Vagina (tissue), 2 donors: ENCODE measurements at places on chromosomes 1 and 21.
A peak's percentile ranks its signal among the peaks of the same experiment; 100 is the strongest.

DNA sequence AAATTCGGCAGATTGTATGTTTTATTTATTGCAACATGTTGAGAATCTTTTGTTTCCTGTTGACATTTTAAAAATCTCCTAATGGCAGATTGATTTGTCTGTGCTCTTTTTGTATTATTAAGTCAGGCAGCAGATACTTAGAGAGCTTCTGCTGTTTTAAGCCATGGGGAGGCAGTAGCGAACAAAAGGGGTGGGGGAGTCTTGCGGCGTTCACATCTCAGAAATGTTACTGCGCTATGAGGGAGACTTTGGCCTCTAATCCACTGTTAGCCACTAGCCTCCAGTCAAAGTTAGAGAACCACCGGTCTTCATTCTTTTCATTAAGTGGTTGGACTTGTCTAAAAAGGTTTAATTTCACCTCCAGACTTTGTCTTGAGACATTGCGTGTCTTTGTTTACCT, 93.6 kb downstream of the DYRK1A start:
- no peak for DNase-seq

DNA sequence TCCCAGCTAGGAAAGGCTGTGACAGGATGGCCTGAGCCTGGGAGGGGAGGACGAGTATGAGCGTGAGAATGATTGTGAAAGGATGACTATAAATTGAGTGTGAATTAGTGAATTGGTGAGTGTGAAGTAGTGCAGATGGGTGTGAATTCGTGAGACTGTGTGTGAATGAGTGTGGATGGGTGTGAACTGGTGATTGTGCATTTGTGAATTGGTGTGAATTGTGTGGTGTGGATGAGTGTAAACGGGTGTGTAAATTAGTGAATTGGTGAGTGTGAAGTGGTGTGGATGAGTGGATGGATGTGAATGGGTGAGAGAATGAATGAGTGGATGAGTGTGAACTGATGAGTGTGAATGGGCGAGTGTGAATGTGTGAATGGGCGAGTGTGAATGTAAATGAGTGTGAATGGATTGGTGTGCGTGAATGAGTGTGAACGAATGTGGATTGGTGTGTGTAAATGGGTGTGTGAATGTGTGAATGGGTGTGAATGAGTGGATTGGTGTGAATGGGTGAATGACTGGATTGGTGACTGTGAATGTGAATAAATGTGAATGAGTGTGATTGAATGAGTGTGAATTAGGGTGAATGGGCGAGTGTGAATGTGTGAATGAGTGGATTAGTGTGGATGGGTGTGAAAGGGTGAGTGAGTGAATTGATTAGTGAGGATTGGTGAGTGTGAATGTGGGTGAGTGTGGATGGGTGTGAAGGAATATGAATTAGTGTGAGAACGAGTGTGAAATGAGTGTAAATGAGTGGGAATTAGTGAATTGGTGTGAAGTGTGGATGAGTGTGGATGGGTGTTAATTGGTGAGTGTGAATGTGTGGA, 7.7 kb upstream of the MXRA8 start:
- DNase-seq: no peak

DNA sequence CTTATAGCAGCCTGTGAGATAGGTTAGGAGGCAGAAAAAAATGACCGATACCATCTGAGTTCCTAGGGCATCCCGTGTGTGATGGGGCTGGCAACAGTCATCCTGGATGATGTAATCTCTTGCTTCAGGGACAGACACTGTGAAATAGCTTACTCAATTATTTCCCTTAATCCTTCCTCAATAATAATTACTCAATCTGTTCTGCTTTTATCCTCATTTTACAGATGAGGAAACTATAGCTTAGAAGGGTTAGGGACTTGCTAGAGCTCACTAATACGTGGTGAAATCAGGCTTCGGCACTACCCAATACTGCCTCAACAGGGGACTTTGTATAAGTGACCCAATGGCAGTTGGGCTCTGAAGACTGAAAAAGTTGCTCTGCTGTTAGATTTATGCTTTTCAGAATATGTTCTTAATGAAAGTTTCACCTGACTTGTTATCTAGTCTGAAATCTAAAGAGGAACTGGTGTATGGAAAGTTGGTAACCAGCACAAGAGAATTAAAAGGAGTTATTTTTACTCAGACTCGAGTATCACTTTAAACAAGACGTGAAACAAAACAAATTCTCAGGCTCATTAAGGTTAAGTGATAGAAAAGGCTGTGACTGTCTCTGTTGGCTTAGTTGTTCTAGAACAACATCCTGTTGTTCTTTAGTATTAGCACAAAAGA, 14.4 kb downstream of the CD55 start:
- no peak for DNase-seq

- no peak for DNase-seq
Measured at GRCh38 chr21:28725396-28725795, 267.3 kb downstream of the LTN1 start.

GRCh38 chr1:36516372-36517010, 33.8 kb upstream of the CSF3R start:
- DNase-seq: no peak

DNA sequence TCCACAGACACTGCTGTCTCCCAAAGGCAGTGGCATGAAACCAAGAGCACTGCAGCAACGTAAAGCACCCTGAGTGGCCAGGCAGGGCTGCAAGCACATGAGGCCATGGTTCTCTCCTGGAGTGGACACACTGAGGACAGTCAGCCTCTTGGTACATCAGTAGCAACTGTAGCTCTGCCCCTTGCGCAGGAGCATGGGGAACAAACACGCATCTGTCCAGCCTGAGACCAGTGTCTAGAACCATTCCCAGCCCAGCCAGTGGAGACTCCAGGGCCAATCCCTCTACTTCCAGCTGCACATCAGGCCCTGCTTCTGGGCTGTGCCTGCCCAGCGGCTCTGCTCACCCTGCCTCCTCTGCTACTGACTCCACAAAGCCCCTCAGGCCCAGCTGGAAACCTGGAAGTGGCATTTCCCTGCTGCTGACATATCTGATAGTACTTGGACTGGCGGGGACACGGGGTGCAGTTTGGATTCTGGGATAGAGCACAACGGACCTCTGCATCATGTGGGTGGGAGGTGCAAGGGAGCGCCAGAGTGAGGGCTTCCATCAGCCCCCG, 49.0 kb downstream of the TOR1AIP2 start:
- no peak for DNase-seq

GRCh38 chr1:9835758-9836631, 12.2 kb upstream of the CLSTN1 start:
- peak; percentile 90 for DNase-seq

GRCh38 chr1:226351709-226352108, 42.7 kb upstream of the LIN9 start:
- DNase-seq: no peak

DNA sequence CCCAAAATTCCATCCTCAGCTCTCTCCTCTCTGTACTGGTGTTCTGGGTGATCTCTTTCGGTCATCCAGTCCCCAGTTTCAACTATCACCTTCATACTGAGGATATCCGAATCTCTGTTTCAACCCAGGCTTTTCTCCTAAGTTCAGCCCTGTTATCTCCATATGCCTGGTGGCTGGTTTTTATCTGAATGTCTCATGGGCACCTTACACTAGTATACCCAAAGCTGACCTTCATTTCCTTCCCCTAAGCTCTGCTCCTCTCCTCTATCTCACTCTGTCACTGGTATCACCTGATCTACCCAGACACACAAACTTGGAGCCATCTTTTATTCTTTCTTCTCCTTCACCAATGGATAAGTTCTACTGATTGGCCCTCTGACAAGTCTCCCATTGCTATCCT, 53.0 kb downstream of the LRRC71 start:
- DNase-seq: no peak

DNA sequence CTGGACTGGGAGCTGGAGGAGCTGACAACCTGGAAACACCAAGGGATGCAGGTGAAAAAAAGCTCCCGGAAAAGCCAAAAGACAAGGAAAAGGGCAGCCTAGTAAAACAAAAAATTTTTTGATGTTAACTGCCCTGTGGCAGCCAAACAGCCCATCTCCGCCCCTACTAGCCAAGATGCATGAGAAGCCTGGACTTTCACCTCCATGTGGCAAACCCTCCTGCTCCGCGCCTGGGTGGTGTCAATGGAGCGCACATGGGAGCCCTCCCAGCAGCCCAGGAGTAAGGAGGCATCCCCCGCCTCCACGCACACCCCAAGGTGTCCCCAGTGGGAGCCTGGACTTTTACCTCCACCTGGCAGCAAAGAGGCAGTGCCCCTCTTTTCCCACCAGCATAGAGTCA, 30.5 kb downstream of the LEMD1 start:
- DNase-seq: no peak

DNA sequence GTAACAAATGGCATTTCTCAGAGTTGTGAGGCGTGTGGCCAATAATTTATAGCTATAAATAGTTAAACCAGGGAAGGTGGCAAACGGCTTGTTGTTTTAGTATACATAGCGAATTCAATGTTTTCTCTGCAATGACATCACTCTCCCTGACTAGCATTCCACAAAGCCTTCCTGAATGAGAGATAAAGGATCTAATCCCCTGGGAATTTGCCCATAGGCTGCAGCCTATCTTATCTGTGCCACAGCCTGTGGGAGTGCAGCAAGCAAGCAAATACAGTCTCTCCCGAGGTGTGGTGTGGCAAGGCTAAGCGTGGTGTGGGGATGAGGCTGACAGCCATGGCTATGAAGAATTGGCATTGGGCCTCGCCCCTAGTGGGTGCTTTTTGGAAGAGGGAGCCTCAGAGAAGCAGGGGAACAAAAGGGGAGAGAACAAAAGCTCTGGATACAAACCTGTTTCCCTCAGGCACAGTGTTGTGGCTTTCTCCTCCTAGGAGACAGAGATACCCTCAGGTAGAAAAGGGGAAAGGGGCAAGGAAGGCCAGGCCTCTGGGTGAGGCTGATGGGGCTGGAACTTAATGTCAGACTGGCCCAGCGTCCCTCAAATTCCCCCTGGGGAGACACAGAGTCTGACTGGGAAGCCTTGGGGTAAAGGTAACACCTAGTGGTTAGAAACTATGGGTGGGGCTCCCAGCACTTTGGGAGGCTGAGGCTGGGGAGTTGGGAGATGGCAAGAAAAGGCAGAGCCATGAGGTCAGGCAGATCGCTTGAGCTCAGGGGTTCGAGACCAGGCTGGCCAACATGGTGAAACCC, 8.9 kb downstream of the TAGLN2 start:
- DNase-seq: no peak

GRCh38 chr1:213124590-213124989, 73.5 kb downstream of the RPS6KC1 start:
- DNase-seq: no peak

- DNase-seq: no peak
Measured at GRCh38 chr1:6967431-6968111, 182.3 kb downstream of the CAMTA1 start.

DNA sequence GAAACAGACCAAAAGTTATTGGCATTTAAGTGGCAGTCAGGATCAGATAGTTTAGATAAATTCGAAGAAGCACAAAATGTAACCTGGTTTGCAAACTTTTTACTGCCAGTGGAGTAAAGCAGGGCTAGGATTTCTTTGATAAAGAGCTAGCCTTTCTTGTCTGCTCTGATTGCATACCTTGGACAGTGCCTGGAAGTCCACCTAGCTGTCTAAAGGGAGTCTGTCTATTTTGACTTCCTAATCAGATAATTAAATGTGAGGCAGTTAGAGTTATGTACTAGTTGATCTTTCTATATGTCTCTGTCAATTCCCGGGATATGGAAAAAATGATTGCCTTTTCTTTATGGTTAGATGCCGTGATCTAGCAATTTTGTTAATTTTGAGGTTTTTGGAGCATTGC, 4.1 kb downstream of the GPSM2 start:
- DNase-seq: no peak

DNA sequence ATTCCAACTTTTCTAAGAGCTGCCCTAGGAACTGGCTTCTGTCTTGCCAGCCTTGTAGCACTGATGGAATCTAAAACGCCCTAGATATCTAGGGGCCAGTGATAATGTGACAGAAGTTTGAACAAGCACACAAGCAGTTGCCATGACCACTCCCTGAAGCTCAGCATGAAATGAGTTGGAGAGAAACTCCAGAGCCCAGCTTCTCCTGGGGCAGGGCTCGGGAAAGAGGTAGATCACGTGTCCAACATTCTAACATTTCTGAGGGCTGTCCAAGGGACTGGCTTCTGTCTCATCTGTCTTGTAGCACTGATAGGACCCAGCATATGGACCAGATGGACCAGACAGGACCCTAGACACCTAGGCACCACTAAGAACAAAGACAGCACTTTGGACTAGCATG, 37.9 kb downstream of the OMA1 start:
- DNase-seq: no peak

GRCh38 chr1:3217181-3217641, 148.2 kb downstream of the PRDM16 start:
- DNase-seq: no peak

DNA sequence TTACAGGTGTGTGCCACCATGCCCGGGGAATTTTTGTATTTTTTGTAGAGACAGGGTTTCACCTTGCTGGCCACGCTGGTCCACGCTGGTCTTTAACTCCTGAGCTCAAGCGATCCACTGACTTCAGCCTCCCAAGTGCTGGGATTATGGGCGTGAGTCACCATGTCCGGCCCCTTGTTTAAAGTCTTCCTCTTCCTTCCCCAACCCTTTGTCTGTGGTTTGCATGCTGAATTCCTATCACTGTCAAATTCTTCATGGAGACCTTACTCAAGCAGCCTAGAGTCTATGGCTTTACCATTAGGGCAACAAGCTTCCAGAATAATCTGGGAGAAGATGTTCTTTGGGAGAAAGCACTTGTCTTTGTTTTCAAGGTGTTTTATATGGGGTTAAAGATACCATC, 34.7 kb downstream of the B3GALT5 start:
- DNase-seq: no peak

GRCh38 chr1:45659222-45659621, 27.1 kb downstream of the GPBP1L1 start:
- DNase-seq: no peak

DNA sequence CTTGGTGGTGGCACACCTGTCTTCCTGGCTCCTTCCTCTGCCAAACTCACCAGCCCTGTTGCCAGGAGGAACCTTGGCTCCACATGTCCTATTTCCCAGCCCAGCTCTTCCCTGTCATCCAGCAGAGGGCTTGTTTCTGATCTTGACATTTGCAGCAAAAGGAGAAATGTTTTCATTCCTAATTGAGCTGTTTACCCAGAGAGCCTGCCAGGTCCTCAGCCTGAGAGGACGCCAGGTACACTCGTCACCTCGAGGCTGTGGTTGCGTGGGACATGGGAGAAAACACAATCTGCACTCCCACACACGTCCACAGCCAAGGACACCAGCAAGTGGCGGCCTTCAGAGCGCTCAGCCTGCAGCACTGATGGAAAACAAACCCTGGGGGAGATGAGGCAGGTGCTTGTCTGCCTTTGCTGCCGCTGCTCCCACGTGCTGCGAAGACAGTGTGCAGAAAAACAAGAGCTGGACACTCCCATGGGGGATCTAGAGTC, 132.8 kb upstream of the CD34 start:
- no peak for DNase-seq

DNA sequence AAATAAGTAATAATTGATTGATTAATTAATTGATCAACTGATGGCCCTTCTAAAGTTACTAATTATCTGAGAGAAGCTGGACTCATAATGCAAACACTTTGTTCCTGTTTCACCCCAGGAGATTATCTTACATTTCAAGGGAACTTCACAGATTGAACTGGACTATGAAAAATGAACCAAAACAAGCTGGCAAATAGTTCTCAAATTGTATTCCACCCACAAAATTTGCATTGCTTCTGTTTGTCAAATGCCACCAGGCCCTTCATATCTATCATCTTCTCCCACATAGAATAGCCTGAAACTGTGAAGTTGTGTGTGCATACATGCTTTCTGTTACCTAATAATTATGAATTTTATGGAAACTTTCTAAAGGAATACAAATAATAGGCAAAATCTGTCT, 104.0 kb downstream of the ZNF281 start:
- DNase-seq: no peak

- peak; percentile 93 for DNase-seq
Measured at GRCh38 chr1:39204441-39205081, at the start of gene MACF1. Gene MACF1, plus strand, starts transcription at chr1:39204695. Its CDS starts 328 bp downstream, at chr1:39205023.
